CD8-positive, alpha-beta memory T cell (primary cell): ENCODE measurements at places on chromosomes 3 and 15. TPM values are rescaled to one million over a fixed set of nuclear protein-coding genes. Genes with fewer than 3 reads are reported as not detected.

ATP13A4 gene
- total RNA-seq = 2.6 TPM

LEKR1 gene
- 0.64 TPM for total RNA-seq

ALS2CL gene
- total RNA-seq = 0.96 TPM

STAB1 gene
- total RNA-seq = 7.6 TPM

ENTPD3 gene
- total RNA-seq = not detected

KCNMB3 gene
- total RNA-seq = 0.59 TPM

HESX1 gene
- total RNA-seq = not detected

LDHAL6B gene
- total RNA-seq = not detected

FBXL2 gene
- not detected for total RNA-seq
